Glutamatergic neuron (in vitro differentiated cells): ENCODE measurements at places on chromosomes 12 and 14. TPM values are rescaled to one million over a fixed set of nuclear protein-coding genes. Genes with fewer than 3 reads are reported as not detected.

Gene MUCL1
- total RNA-seq, result not detected

Gene EID3
- 3.7 TPM for total RNA-seq

Gene TAMALIN
- total RNA-seq, result 31.3 TPM

Gene HOXC5
- not detected for total RNA-seq

Gene ENDOU
- total RNA-seq, result not detected

Gene ACIN1
- total RNA-seq, result 341 TPM

Gene SMCO2
- not detected for total RNA-seq

Gene NRL
- total RNA-seq, result 3.7 TPM
